T-helper 9 cell (primary cell): ENCODE measurements at places on chromosomes 1 and 21.
A peak's percentile ranks its signal among the peaks of the same experiment; 100 is the strongest.

- DNase-seq: no peak
Observed at GRCh38 chr21:34181431-34182039, 108.2 kb downstream of the MRPS6 start.

- DNase-seq: no peak
Observed at GRCh38 chr1:72283307-72284083, 1.2 kb upstream of the NEGR1 start.

GRCh38 chr1:77347646-77348045 is 65.8 kb downstream of the AK5 start:
- DNase-seq: no peak

DNA sequence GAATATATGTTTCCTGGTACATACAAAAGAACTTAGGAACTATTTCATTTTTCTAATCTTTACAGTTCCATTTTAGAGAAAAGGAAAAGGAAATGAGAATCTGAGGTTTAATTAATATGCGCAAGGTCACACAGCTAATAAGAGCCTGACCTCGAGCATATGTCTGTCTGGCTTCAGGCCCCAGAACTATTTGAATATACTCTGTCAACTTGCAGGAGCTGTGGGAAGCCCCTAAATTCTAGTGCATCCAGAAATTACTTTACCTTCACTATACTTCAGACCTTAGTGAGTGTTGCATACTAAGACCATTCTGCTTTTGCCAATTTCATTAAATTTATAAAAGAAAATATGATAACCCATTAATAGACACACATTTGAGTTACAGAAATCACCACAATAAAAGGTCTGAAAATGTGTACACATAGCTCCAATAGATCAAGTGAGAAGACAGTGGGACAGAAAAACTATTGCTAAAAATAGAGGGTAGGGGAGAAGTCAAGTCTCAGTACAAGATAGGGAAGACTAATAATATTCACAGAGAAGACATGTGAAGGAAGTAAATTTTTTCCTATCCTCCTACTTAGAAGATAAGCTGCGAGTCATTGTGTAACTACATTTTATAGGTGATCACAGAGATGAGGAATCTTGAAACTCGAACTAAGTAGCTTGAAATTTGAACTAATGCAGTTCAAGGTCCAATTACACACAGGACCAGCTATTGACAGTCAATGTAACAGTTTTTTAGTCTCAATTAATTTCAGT is 3.8 kb downstream of the RGS13 start:
- no peak for DNase-seq

DNA sequence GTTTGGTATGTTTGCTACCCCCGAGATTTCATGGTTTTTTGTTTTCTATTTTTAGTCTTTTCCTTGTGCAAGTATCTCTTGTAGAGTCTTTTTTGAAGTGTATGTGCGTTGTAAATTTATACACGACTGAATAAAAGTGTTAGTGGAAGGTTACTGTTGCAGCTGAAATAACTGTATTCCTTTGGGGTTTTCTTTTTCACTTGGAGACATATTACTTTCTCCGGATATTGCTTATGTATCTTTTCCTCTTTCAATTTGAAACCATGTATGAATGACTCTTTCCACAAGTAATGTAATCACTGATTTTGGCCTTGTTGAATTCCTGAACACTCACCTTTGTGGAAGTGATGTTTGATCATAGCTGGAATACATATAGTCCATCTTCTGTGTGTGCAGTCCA is 956 bp downstream of the URB2 start:
- no peak for DNase-seq

GRCh38 chr1:24830680-24831272 is 85.5 kb downstream of the CLIC4 start:
- no peak for DNase-seq

- DNase-seq: no peak
Observed at GRCh38 chr1:114485286-114485685, 25.7 kb downstream of the TRIM33 start.

DNA sequence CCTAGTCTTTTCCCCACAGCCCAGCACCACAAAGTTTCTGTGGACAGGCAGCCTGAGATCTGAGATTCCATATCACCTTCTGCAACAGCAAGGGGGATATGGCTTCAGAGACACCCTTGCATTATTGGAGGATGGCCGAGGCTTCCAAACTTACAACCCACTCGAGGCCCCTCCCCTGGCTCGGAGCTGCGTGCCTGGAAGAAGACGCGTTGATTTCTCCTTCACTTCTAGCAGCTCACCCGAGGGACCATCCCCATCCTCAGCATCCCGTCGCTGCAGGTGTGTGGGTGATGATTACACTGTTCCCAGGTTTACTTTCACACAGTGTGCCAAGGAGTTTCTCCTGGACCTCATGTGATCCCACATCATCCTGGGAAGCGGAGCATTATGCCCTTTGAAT is 277.9 kb downstream of the MATN1 start:
- DNase-seq: no peak

- DNase-seq: no peak
Observed at GRCh38 chr1:223215026-223215425, 72.0 kb upstream of the TLR5 start.

GRCh38 chr1:8754993-8755392 is 62.4 kb downstream of the RERE start:
- no peak for DNase-seq

- DNase-seq: no peak
Observed at GRCh38 chr1:52955129-52955970, 28.3 kb downstream of the SCP2 start.

DNA sequence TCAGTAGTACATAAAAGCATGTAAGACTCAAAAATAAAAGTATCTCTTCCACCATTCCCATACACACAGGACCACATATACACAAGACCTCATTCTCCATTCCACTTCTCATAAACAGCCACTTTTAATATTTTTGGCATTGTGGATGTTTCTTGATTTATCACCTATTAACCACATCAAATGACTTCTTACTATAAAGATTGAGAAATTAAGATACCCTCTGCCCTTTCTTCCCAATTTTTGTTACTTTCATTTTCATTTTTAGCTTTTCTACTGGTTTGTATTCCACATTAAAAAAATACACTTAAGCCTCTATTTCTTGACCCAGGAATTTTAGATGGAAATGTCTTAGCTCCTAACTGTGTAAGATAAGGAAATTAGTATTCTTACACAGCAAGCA is 22.8 kb downstream of the AKT3 start:
- no peak for DNase-seq

- DNase-seq: no peak
Observed at GRCh38 chr1:175206687-175207086, 14.1 kb upstream of the KIAA0040 start.

DNA sequence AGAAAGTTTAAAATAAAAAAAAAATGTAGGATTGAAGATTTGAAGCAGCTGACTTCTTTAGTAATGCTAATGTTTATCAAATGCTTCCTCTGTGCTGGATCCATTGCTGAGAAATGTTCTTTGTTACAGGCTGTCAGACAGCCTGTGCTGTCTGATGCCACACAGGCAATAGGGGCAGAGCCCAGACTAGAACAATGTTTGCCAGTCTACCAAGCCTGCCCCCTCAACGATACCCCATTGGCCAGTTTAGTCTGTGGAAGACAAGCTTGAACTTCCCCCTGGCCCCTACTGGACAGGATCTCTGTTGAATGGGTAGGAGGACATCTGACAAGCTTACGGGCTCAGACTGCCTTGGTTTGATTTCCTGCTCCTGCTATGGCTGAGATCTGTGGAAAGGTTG is 79.4 kb downstream of the PAPPA2 start:
- DNase-seq: no peak

- DNase-seq: no peak
Observed at GRCh38 chr21:43340491-43341377, 86.2 kb downstream of the SIK1 start.

DNA sequence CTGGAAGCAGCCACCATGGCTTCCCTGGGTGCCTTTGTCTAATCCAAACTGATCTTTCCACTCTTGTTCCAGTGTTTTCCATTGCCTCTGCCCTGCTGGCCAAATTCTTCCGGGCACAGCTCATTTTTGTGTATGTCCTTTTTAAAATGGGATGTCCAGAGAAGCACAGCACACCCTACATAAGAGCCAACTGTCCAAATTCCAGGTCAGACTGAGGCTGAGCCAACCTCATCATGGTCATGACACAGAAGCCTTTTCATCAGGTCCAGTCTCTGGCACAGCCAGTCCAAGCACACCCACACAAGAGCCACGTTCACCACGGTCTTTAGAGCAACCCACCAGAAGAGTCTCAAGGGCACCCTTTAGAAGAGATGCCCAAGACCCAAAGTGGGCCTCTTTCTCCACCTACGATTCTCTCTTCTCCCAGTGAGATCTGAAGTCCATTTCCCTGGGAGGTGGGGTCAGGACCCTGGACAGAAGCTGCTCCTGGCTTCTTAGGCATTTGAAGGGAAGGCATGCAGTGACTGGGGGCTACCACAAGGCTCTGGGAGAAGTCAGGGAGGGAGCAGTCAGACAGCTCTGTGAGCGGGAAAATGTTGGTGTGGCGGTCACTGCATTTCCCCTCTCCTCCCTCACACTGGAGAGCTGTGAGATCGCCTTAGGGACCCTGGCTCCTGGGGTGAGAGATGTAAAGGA is 53.2 kb downstream of the SYT2 start:
- DNase-seq: no peak

- DNase-seq: no peak
Observed at GRCh38 chr1:162502928-162503327, 5.3 kb downstream of the UHMK1 start.

DNA sequence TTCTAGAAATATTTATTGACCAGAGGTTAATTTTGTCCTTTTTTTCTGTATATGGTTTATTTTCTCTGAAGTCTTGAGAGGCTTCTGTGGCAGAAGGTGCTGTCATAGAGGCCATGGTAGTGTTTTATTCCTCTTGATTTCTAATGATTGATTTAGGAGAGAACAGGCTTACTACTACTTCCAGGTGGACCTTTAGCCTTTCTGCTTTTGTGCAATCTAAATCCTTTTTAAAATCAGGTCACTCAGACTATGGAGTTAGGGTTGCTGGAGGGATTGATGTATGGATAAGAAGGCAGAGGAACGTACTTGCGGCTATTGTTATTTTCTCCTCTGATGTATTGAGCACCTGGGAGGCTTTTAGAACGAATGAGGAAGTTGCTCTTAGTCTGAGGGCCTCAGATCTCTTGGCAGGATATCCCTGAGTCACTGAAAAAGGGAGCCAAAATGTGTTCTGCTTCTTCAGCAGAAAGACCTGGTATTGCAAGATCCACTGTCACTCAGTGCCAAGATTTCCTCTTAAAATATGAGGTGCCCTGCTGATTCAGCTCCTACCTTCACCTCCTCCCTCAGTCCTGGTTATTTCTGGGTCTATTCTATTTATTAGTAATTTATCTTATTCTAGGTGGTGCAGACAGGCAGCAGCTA is 277.4 kb downstream of the ZNF648 start:
- DNase-seq: no peak

GRCh38 chr1:7047866-7048265 is 262.6 kb downstream of the CAMTA1 start:
- DNase-seq: no peak

GRCh38 chr1:237396426-237396825 is 354.4 kb downstream of the RYR2 start:
- no peak for DNase-seq

- DNase-seq: no peak
Observed at GRCh38 chr1:111467865-111468716, 5.7 kb upstream of the C1orf162 start.

DNA sequence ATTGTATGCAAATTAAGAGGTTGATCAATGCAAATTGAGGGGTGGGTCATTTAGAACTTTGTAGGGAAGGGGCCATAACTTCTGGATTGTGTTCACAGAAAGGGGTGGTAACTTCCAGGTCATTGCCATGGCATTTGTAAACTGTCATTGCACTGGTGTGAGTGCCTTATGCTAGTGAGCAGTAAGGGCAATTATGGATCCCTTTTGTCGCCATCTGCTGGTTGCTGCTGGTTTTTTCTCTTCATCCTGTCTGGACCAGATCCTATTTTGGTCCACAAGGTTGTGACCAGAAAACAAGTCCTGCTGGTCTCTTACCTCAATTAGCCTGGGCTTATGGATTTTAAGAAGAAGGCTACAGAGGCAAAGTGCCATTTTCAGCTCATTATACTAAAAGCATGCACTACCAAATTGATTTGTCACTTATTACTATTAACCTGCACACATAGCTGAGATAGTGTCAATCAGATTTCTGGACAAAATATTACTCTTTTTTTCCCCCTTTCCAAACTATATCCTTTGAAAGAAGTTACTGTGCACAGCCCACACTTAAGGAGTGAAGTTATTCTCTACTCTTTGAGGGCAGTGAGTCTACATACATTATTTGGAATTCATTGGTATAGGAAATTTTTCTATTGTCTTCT is 196.2 kb downstream of the ZC3H11B start:
- peak; percentile 39 for DNase-seq

GRCh38 chr1:94864821-94865220 is 44.7 kb downstream of the SLC44A3 start:
- DNase-seq: no peak

- DNase-seq: no peak
Observed at GRCh38 chr1:65558215-65558614, 137.7 kb downstream of the LEPR start.

GRCh38 chr1:19187852-19188251 is 22.2 kb downstream of the UBR4 start:
- DNase-seq: no peak

GRCh38 chr21:43190951-43191350 is 22.1 kb downstream of the CRYAA start:
- no peak for DNase-seq

DNA sequence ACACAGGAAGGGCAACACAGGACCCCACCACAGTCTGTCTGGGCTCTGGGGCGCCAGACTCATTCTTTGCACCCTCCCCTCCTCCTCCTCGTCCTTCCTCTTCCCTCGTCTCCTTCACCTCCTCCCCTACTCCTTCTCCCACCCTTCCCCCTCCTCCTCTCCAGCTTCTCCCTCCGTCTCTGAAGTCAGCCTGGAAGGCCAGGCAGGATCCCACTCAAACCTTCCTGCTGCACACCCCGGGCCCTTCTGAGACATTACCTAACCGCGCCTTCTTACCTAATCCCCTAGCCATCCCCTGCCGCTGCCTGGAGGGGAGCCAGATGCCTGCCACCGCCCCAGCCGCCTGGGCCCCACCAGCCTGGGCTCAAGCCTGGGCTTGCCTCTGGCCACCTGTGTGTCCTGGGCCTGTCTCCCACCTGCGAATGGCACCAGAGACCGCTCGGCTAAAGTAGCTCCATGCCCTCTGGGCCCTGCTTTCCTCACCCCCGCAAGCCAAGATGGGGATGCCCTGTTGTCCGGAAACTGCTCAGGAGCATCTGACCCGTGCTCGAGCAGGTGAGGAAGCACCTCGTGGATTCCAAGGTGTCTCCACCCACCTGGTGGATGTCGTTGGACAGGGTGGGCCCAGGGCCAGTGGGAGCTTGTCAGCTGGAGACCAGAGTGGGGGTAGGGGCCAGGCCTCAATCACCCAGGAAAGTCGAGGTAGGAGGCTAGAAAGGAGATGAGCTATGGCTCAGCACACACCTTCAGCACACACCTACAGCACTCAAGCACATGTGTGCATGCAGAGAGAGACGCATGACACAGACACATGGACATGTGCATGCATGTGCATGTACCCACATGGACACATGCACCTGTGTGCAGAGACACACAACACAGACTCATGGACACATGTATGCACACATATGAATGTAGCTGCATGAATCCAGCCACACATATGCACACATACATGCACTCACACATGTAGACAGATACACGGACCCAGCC is 31.9 kb downstream of the WNT9A start:
- DNase-seq: no peak
